ENCODE measurements at places on chromosomes 2 and 18. TPM values are rescaled to one million over a fixed set of nuclear protein-coding genes. Genes with fewer than 3 reads are reported as not detected.

The KCNG2 gene
- not detected for total RNA-seq

- H3K4me1 ChIP-seq: peaks cover 4% of the 10 kb centered on the region
- no peaks in the 10 kb centered on the region for H3K36me3 ChIP-seq
- H3K27ac ChIP-seq: no peak overlapping the region
- no peak for DNase-seq
- H3K4me3 ChIP-seq: no peak overlapping the region
These were observed 25.9 kb upstream of the GLS start for GRCh38 chr2:190854726-190855125.

The KCNIP3 gene
- total RNA-seq: 27.5 TPM

- H3K27me3 ChIP-seq: no peaks in the 10 kb centered on the region
- DNase-seq: no peak
- H3K27ac ChIP-seq: no peak overlapping the region
- no peaks in the 10 kb centered on the region for H3K4me1 ChIP-seq
These were observed 370.8 kb downstream of the TMEM182 start for GRCh38 chr2:103132536-103133217.

DNA sequence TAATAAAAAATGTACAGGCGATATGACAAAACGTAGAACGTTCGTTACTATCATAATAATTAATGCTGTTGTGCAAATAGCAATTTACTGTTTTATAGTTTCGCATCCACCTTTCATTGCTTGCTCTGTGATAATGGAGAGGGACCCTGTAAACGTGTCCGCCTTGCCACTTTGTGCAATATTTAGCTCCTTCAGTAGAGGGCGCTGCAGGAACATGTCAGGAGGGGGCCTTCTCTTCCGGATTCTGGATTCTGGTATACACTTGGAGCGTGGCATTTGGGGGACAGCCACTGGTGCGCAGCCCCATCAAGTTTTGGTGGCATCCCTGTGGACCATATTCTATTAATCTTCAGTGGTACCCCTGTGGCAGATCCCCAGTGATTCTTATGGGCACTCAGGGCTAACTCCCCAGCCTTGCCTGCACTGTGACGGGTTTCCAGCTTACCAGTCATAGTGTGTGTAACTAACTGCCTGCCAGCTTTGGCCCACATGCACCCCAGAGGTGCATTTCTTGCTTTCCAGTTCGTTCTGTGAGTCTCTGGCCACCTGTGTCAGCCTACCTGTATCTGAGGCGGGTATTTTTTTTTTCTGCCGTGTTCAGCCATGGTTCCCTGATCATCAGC is 140.3 kb downstream of the CYRIA start:
- no peak overlapping the region for H3K27ac ChIP-seq
- no peaks in the 10 kb centered on the region for H3K27me3 ChIP-seq
- H3K36me3 ChIP-seq: no peaks in the 10 kb centered on the region
- no peak overlapping the region for H3K4me3 ChIP-seq

The RAB27B gene
- 6.1 TPM for total RNA-seq

- no peak overlapping the region for H3K27ac ChIP-seq
- peaks cover 21% of the 10 kb centered on the region for H3K4me1 ChIP-seq
- H3K27me3 ChIP-seq: no peaks in the 10 kb centered on the region
- no peak for DNase-seq
- no peaks in the 10 kb centered on the region for H3K36me3 ChIP-seq
- no peak overlapping the region for H3K4me3 ChIP-seq
These were observed 73.6 kb upstream of the CYP1B1 start for GRCh38 chr2:38149531-38149930.

- no peaks in the 10 kb centered on the region for H3K4me1 ChIP-seq
- H3K27ac ChIP-seq: no peak overlapping the region
- no peak overlapping the region for H3K4me3 ChIP-seq
- H3K36me3 ChIP-seq: no peaks in the 10 kb centered on the region
These were observed 44.1 kb downstream of the FARP2 start for GRCh38 chr2:241399941-241400922.

DNA sequence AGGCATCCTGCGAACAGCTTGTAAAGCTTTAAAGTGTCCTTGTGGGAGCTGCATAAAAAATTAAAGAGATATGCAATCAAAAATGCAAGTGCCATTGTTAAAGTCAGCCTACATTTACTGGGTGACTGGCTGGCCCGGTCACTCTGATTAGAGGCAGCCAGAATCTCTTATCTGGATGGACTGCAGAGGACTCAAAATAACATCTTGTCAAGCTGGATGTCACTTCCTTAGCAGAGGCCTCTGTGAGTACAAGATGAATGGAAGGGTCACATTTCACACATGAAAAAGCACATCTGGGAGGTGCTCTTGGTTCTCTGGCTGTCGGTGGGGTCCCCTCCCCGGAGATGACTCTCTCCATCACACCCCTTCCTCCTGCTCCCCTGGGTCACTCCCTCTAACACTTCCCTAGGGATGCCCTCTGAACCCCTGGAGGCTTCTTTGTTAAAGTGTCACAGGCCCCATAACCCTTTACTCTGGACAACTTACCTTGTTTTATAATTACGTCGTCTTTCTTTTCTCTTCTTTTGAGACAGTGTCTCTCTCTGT is 122.1 kb downstream of the SH3BP4 start:
- no peaks in the 10 kb centered on the region for H3K4me1 ChIP-seq
- H3K4me3 ChIP-seq: no peak overlapping the region
- no peaks in the 10 kb centered on the region for H3K36me3 ChIP-seq
- H3K27ac ChIP-seq: no peak overlapping the region
- no peaks in the 10 kb centered on the region for H3K27me3 ChIP-seq

The PIGN gene
- total RNA-seq: 34.4 TPM

GRCh38 chr2:199223791-199224190 is 233.9 kb downstream of the SATB2 start:
- no peaks in the 10 kb centered on the region for H3K36me3 ChIP-seq
- no peaks in the 10 kb centered on the region for H3K4me1 ChIP-seq
- no peak overlapping the region for H3K4me3 ChIP-seq
- DNase-seq: no peak
- no peak overlapping the region for H3K27ac ChIP-seq

- no peaks in the 10 kb centered on the region for H3K36me3 ChIP-seq
- no peak for DNase-seq
- H3K27me3 ChIP-seq: no peaks in the 10 kb centered on the region
These were observed 166.0 kb downstream of the SOCS6 start for GRCh38 chr18:70454704-70455322.

- H3K36me3 ChIP-seq: no peaks in the 10 kb centered on the region
- H3K4me3 ChIP-seq: no peak overlapping the region
- no peak overlapping the region for H3K27ac ChIP-seq
- H3K4me1 ChIP-seq: no peaks in the 10 kb centered on the region
These were observed 17.7 kb upstream of the AKAIN1 start for GRCh38 chr18:5214583-5215351.

- peak overlapping the region; percentile 7 for H3K27ac ChIP-seq
- H3K27me3 ChIP-seq: no peaks in the 10 kb centered on the region
- H3K4me3 ChIP-seq: no peak overlapping the region
- H3K36me3 ChIP-seq: no peaks in the 10 kb centered on the region
- no peak for DNase-seq
These were observed 42.2 kb upstream of the DSC1 start for GRCh38 chr18:31204833-31205232.

- H3K4me1 ChIP-seq: peaks cover 38% of the 10 kb centered on the region
- no peaks in the 10 kb centered on the region for H3K27me3 ChIP-seq
- no peaks in the 10 kb centered on the region for H3K36me3 ChIP-seq
- no peak for DNase-seq
- H3K27ac ChIP-seq: peak overlapping the region; percentile 99
These were observed 721 bp upstream of the MIB1 start for GRCh38 chr18:21739604-21740537.

The NMUR1 gene
- not detected for total RNA-seq

The C2orf80 gene
- total RNA-seq: not detected

- no peaks in the 10 kb centered on the region for H3K4me1 ChIP-seq
- no peaks in the 10 kb centered on the region for H3K27me3 ChIP-seq
- H3K27ac ChIP-seq: no peak overlapping the region
- no peak overlapping the region for H3K4me3 ChIP-seq
- no peaks in the 10 kb centered on the region for H3K36me3 ChIP-seq
These were observed 1.8 kb downstream of the IL18RAP start for GRCh38 chr2:102424754-102425153.

The FAM237A gene
- total RNA-seq: not detected

The GKN1 gene
- not detected for total RNA-seq

- no peak for DNase-seq
- H3K4me1 ChIP-seq: peaks cover 12% of the 10 kb centered on the region
- H3K36me3 ChIP-seq: no peaks in the 10 kb centered on the region
- H3K4me3 ChIP-seq: peak overlapping the region; percentile 22
- no peak overlapping the region for H3K27ac ChIP-seq
These were observed 90.2 kb downstream of the EHD3 start for GRCh38 chr2:31324016-31324633.

GRCh38 chr2:88080545-88080944 is 12.9 kb downstream of the SMYD1 start:
- no peak overlapping the region for H3K4me3 ChIP-seq
- H3K27me3 ChIP-seq: no peaks in the 10 kb centered on the region
- H3K36me3 ChIP-seq: no peaks in the 10 kb centered on the region

DNA sequence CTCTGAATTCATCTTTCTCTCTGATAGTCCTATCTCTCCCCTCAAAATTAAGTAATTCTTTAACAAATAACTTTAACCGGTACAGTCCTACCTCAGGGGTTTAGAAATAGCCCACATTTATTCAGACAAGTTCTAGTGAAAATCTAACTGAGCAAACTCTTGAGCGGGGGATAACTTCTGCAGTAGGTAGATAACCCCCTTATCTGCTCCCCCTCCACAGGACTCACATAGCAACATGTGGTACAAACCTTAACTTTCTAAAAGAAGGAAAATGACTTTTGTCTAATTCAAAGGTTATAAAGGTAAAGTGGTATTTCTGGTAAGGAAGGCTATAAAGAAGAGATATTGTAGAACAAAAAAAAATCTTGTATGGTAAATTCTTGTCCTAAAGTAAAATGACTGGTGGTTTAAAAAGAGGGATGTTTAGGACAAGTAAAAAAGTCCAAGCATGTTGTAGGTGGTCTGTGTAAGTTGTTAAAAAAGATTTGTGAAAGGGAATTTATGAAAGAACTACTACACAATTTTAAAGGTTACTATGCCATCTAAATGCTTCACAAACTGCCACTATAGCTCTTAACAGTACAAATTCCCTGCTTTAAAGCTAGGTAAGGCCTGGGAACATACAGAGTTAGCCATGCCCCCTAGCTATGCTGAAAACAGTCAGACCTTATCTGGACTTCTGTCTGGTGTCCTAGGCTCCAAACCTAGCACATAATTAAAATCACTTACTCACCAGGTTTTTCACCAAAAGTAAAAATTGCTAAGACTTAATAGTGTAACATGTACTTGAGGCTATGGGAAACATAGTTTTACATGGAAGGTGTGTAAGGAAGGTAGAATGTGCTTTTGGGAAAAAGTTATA is 8.1 kb upstream of the RPIA start:
- H3K27me3 ChIP-seq: no peaks in the 10 kb centered on the region
- no peak overlapping the region for H3K4me3 ChIP-seq
- DNase-seq: no peak

GRCh38 chr18:32911660-32912284 is 138.9 kb upstream of the KLHL14 start:
- no peaks in the 10 kb centered on the region for H3K27me3 ChIP-seq
- H3K4me1 ChIP-seq: no peaks in the 10 kb centered on the region
- no peak for DNase-seq
- H3K27ac ChIP-seq: no peak overlapping the region

DNA sequence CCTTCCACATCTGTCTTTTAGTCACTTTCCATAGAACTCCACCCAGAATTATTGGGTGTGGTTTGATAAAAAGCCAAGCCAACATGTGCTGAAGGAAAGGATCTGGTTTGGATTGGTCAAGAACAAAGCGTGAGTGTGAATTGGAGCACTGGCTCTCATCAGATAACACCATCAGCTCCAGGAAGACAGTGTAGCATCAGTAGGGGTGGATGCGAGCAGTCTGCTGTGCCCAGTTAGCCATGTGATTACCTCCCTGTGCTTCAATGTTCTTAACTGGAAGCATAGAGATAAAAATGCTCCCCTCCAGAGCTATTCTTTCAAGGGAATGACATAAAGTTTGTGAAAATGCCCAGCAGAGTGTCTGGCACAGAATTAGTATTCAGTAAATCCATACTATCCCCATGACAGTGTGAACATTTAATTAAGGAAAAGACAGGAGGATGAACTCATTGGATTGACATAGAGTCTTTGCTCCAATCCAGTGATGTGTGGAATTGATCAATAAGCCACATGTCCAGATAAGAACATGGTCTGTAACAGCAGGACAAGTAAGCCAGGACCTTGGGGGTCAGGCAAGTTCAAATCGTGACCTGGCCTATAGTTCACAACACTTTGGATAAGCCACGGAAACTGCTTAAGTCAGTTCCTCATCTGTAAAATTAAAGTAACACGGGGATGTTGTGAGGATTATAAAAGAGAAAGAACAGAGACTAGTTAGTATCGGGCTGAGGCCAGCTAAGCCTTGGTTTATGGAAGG is 68.0 kb downstream of the FAM124B start:
- H3K27ac ChIP-seq: no peak overlapping the region
- H3K36me3 ChIP-seq: no peaks in the 10 kb centered on the region
- no peak for DNase-seq
- no peak overlapping the region for H3K4me3 ChIP-seq
- no peaks in the 10 kb centered on the region for H3K27me3 ChIP-seq
- H3K4me1 ChIP-seq: no peaks in the 10 kb centered on the region

DNA sequence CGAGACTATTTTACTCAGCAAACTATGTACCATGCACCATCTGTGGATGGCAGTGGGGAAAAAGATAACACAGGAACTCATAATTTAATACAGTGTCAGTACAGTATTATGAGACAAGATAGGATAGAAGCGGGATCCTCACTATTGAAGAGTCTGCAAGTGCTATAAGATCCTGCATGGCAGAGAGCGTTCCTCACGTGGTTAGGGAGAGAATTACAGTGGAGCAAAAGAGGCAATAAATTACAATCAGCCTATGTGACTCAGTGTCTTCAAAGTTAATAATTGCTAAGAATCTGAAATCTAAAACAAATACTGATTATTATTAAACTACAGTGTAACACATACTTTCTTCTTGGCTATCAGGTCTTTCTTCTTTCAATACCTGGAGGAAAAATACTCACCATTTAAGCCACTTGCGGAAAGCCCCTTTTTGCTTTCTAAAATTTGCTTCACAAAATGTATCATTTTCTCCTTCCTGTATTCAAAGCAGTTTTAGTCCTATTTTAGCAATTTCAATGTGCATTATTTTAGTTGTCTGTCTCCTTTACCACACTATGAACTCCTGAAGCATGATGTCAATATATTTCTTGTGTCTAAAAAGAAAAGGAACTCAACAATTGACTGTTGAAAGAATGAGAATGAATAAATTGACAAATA is 342.9 kb downstream of the SPAG16 start:
- H3K27me3 ChIP-seq: no peaks in the 10 kb centered on the region
- no peaks in the 10 kb centered on the region for H3K36me3 ChIP-seq
- H3K4me3 ChIP-seq: no peak overlapping the region
- no peaks in the 10 kb centered on the region for H3K4me1 ChIP-seq
- no peak for DNase-seq
- H3K27ac ChIP-seq: no peak overlapping the region
